ENCODE measurements at places on chromosomes 7 and 10. TPM values are rescaled to one million over a fixed set of nuclear protein-coding genes. Genes with fewer than 3 reads are reported as not detected.

GRCh38 chr7:1986366-1987083 lies 246.2 kb downstream of the MAD1L1 start:
- no peak for DNase-seq

Gene CRTAC1
- 1.6 TPM for total RNA-seq

DNA sequence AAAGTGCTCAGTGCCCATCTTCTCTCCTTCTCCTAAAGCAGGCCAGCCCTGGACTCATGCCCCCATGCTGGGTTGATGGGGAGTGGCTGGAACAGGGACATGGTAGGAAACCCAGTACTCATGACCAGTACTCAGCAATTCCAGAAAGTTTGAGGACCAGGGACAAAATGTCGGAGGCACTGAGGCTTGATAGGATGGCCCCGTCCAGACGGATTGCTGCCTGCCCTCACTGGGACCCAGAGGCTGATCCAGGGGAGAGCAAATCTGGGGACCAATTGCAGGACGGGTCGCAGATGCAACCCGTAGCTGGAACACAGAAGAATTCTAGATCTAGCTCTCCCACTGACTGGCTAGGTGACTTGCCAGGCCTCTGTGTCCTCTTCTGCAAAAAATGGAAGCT lies 5.1 kb downstream of the ZCCHC24 start:
- DNase-seq, result no peak

- no peak for DNase-seq
Measured at GRCh38 chr7:29547421-29547820, 16.2 kb upstream of the PRR15 start.

All from glomerular endothelial cell (primary cell).